ENCODE measurements at places on chromosomes 2 and 18.

- DNase-seq = no peak
Measured at GRCh38 chr18:78773303-78773755, 206.3 kb upstream of the SALL3 start.

- no peak for DNase-seq
Measured at GRCh38 chr2:54675738-54676137, 47.7 kb upstream of the EML6 start.

DNA sequence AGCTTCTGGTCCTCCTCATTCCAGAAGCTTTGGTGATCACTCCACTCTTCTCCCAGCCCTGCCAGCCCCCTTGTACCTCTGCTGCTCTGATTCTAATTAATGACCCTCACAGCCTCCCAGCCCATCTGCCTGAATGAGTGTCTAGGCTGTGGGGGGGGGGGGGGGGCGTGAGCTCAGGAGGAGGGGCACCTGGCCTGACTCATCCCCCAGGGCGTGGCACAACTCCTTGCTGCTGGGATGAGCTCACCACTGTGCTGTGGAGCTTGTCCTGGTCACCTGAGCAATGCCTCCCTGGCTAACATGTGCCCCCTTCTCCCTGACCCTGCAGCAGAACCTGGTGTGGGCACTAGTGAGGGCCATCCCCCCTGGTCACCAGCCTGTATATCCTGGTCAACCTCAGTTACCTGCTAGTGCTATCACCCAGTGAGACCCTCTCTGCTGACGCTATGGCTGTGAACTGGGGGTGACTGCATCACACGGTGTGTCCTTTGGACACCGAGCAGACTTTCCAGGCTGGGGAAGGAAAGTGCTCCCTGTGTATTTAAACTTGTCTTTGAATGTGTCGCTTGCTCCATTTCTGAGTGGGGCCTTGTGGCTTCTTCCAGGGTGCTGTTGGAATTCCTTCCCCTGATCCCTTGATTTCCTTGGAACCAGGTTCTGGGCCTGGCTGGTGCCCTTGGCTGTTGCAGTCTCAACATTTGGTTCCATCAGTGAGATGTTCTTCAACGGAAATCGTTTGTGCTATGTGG lies 41.5 kb upstream of the PUM2 start:
- no peak for DNase-seq

GRCh38 chr2:36466135-36466534 lies 110.6 kb downstream of the CRIM1 start:
- DNase-seq = no peak

DNA sequence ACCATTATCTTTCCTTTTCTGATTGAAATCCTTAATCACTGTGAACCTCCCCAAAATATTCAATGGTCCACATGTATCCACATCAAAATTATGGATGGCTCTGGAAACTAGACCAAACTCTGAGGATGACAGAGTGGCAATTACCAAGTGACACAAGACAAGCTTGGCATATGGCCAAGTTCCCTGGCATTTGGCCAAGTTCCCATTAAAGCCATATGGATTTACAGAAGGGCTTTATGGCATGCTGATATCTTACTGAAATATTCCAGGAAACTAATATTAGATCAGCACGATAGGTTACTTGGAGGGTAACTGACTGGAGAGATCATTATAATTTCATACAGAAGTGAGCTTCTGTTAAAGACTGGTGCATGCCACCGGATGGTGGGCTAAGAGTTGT lies 21.9 kb upstream of the CERS6 start:
- no peak for DNase-seq

- no peak for DNase-seq
Measured at GRCh38 chr18:24811950-24812681, 351.7 kb downstream of the HRH4 start.

DNA sequence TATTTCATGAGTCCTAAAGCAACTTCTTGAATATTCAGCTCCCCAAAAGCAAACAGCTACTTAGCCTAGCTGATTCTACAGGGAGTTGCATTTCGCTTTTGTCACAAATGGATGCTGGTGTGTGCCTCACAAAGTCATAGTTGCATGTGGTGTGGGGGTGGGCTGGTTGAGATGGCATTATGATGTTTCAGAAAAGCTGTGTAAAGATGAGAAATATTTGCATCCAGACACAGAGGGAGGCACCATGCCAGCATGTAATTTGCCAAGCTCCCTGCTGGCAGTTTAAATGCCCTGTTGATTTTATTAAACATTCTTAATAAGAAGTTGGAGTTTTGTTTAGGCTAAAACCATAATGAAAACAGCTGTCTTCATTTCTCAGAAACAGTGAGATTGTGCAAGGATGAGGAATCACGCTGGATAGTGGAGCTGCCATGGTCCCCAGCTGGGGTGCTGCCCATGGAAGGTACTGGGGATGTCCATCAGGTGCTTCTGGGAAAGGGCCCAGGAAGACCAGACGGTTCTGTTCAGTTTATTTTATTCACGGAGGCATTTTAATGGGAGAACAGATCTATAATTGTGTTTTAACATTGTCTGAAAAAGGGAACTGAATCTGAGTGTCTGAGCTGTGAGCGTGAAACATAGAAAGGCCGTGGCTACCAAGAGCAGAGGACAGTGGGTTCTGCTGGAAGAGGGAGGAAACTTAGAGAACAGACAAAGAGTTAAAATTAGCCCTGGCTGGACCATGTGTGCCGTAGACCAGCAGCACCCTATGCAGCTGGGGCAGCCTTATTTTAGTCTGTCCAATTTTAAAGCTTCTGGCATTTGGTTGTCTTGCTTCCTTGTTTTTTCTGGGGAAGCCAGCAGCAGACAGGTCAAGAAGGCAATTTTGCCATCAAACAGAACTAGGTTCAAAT lies 177.1 kb downstream of the FAM210A start:
- no peak for DNase-seq

DNA sequence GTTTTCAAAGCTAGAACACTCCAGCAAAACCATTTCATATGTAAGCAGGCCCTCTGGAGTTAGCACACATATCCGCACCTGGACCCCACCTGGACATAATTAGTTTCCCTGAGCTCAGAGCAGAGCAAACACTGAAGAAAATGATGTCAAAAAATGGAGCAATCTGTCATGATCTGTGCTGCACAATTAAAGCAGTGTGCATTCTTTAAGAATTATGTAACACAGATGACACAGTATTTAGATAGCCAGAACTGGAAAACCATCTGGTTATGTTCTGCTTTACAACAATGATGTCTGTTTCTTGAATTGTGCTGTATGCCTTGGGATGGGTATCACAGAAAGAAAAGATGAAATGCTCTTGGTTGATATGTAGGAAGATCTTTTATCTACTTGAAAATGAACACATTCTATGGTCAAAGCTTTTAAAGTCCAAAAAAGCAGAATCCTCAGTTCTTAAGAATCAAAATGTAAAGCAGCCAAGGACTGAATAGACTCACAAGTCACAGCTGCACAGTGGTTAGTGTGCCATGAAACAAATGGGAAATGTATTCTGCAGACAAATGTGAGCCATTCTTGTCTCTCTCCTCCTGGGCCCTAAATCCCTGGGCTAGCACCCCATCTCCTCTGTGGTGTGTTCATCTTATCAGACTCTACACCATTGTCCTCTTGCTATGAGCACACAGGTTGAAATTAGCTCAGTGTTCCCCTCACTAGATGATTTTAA lies 36.8 kb downstream of the HRH4 start:
- DNase-seq = no peak

DNA sequence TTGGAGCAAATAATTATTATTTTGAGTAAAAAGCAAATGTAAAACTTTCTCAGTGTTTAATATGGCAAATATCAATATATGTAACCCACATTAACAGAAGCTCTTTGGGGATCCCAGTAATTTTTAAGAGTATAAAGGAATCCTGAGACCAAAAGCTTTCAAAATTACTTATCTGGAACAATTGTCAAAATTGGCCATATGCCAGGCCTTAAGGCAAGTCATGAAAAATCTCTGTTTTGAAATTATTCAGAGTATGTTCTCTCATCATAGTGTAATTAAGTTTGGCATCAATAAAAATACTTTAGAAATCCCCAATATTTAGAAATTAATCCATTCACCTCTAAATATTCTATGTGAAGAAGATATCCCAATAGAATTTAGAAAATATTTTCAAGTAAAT lies 225.3 kb upstream of the ARL4C start:
- DNase-seq = no peak

DNA sequence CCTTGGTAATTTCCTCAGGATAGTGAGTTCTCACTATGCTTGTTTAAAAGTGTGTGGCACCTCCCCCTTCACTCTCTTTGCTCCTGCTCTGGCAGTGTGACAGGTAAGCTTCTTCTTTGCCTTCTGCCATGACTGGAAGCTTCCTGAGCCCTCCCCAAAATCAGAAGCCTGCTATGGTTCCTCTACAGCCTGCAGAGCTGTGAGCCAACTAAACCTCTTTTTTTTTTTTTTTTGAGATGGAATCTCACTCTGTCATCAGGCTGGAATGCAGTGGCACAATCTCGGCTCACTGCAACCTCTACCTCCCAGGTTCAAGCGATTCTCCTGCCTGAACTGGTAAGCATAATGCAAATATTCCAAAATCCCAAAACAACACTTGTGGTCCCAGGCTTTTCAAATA lies 80.0 kb downstream of the SOWAHC start:
- DNase-seq = no peak

DNA sequence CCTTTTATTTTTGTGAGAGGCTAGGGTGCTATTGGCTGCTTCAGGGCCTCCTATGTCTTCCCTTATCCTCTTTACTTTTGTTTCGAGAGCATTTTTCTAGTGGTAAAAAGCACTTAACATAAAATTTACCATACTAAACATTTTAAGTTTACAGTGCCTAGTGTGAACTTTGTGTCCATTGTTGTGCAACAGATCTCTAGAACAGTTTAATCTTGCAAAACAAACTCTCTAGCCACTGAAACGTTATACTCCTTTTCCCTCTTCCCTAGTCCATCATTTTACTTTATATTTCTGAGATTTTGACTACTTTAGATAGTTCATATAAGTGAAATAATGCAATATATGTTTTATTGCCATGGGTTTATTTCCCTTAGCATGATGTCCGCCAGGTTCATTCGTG lies 580.6 kb downstream of the THSD7B start:
- no peak for DNase-seq

DNA sequence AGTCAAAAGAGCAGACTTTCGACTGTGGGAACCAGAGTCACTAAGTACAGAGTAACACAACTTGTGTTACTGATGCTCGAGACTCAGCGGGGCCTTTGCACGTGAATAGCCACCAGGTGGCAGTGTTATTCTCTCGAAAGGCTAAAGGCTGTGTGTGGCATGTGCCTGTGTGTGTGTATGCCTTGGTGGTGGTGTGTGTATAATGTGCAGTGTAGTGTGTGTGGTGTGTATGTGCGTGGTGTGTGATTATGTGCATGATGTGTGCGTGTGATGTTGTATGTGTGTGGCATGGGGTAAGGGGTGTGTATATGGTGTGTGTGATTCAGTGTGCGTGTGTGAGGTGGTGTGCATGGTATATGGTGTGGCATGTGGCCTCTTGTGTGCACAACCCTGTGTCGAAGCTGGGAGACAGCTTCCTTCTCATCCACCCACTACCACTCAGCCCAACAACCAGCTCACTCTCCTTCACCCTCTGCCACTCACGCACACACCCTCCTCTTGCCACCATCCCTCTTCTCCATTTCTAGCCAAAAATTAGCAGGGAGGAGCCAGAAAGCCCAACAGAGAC lies 83.0 kb upstream of the ZNF532 start:
- DNase-seq = no peak

DNA sequence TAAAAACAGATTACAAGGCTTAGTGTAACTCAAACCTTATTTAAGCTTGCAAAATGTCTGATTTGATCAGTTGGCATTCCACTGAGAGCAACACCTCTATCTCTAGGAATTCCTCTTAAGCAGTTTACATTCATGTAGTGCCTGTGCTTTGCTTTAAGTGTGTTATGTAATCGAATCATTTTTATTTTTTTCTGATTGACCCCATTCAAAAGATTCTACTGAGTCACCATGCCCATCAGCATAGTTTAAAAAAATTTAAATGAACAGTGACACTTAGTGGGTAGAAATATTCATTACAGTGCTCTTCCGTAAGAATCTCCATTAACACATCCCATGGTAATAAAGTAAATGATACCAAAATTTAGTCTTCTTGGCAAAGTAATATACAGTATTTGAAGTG lies 67.8 kb upstream of the SLC4A10 start:
- no peak for DNase-seq

- DNase-seq = no peak
Measured at GRCh38 chr2:36800381-36800780, 103.9 kb downstream of the VIT start.

- no peak for DNase-seq
Measured at GRCh38 chr18:50622865-50623393, 63.0 kb downstream of the MAPK4 start.

- no peak for DNase-seq
Measured at GRCh38 chr18:76657911-76658470, 162.9 kb upstream of the ZNF516 start.

- no peak for DNase-seq
Measured at GRCh38 chr2:197073701-197074433, 147.4 kb upstream of the PGAP1 start.

DNA sequence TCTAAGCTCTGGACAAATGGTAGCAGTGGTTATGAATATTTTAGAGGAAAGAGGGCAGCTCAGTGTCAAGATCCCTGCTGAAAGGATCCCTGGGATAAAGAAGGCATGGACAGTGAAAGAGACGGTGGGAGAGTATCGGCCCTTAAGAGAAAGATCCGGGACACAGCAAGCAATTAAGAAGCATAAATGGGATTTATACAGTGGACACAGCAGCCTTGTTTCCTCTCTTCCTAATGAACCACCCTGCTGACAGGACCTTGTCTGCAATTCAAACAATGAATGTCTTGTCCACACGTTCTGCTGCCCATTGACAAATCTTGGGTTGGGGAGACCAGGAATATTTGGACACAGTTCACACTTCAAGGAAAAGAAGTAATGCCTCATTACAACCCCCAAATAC lies 16.5 kb downstream of the CPLX4 start:
- DNase-seq = no peak

DNA sequence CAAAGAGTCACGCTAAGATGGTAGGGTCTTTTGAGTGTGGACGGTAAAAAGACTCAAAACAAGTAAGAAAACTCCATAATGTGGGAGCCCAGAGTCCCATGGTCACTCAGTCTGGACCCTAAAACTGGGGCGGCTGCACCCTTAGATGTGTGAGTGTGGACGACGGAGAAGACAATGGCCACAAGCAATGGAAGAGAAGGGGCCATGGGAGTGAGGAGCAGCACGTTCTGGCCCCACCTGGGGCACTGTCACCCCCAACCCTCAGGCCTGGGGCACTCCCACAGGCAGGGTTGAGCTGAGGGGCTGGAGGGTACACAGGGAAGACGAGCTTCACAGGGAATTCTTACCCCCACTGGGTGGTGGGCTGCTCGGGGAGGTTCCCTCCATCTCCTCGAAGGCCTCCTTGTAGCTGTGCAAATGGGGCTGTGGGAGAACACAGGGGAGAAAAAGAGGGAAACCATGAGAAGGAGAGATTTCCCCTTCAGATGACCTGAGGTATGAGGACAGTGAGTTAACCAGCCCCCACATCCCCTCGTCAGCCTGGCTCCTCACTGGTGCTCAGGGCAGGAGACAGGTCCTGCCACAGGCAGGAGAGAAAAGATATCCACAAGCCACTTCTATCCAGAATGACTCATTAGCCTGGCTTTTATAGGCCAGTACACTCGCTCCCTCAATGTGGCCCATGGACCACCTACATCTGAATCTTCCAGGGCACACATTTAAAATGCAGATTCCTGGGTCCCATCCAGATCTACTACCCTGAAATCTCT lies 167.9 kb downstream of the TNS1 start:
- DNase-seq = no peak

- DNase-seq = no peak
Measured at GRCh38 chr18:55226044-55226443, 266.8 kb upstream of the CCDC68 start.

Data from T-helper 1 cell (primary cell).